Stimulated activated CD4-positive, alpha-beta T cell treated with anti-CD3 and anti-CD28 coated beads, Interleukin-15, amount 100 ng/mL, for 1 hour (primary cell): ENCODE measurements at places on chromosomes 3 and 15.

DNA sequence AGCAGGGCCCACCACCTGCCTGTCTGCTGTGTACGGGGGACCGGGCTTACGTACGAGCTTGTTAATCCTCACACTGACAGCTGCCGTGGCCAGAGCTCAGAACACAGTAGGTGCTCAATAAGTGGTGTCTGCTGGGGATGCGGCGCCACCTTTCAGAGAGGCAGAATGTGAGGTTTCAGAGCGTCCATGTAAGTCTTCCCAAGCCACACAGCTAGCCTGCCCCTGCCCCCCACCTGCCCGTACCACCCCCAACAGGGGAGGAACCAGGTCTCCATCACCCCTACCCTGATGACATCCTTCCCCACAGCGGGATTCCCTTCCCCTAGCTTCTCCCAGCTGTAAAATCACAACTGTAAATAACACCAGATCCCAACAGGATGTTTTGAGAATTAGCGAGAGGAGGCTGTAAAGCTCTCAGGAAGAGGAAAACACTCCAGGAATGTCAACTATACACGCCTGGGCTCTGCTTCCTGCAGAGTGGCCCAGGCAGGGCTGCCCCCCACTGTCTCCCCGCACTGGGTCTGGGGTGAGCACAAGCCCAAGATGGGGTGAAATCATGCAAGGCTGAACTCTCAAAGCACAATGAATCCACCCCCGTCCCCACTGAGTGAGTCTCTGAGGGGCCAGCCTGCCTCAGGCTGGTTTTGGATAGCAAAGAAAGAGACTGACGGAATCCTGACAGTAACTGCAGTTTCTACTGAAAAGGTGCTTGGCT is 250.1 kb upstream of the LYSMD4 start:
- no peak for DNase-seq

DNA sequence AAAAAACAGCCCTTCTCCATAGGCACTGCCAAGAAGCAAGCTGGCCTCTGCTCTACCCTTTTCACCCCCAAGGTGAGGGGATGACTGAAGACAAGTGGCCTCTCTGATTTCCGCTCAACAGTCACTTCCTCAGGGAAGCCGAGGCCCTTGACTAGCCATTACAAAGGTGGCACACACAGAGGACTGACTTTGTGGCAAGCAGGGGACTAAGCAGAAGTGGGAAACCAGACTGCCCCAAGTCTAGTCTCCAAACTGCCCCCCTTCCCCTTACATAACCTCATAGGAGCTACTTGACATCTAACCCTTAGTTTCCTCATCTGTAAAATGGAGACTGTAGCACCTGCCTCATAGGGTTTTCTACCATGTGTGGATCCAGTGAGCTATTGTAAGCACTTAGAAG is 118.9 kb downstream of the FOXP1 start:
- DNase-seq: no peak

DNA sequence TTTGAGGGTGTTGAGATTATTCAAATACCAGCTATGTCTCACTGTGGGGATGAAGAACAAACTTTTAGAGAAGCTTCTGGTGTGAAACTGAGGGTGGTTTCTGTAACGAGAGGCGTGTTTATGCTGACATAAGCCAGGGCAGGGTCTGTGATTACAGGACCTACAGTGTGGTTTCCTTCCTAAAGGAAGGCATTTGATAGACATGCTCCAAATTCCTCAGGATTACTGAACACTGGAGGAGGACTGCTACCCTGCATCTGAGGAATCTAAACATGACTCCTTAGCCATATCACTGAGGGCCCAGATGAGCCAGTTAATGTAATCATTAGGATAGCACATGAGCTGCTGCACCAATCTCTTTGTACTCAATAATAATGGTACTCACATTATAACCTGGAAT is 328.4 kb upstream of the UMPS start:
- no peak for DNase-seq

- DNase-seq: no peak
Observed at GRCh38 chr3:73351423-73352071, 273.2 kb downstream of the PDZRN3 start.

DNA sequence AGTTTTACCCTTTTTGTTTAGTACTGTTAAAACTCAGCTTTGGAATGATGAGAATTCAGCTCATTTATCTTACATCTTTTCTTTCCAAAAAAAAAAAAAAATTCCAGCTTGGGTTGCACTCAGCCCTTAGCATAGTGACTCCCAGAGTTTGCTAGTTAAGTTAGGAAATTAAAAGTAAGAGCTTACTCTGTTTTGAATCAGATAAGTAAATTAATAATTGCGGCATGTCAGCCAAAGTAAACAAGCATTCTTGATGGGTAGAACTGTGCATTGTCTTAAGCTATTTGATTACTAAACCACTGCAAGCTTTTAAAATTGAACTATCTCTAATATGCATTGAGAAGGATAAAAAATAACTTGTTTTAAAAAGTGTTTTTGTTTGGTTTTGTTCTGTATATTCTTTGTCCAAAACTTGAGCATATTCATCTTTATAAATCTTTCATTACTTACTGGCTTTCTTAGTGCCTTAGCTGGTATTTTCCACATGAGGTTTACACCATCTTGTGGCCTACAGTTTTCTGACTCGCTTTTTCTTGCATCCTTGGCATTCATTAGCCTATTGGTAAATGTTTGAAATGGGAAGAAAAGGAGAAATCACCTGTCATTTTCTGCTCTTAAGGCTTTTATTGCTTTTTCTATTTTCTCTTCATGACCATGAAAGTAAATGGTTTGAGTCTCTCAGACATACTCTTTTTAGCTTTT is 107.6 kb downstream of the FILIP1L start:
- no peak for DNase-seq

- no peak for DNase-seq
Observed at GRCh38 chr15:53470743-53471142, 288.7 kb downstream of the WDR72 start.

DNA sequence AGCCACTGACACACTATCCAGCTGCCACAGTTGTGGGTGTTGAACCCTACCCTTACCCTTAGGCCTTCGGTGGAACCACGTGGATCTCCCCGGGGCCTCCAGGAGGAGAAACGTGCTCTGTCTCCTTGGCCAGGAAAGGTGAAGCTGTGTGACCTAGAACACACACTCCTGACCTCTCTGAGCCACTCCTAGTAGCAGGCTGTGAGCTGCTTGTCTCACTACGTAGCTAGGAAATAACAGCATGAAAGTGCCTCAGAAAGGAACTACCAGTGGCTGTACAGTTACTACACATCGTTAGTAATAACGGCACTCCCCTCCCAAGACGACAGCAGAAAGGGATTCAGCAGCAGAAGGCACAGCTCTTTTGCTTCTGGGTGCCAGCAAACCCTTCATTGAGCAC is 36.2 kb upstream of the SLC6A6 start:
- DNase-seq: no peak

- no peak for DNase-seq
Observed at GRCh38 chr3:14224895-14225294, 46.3 kb downstream of the LSM3 start.
